ENCODE measurements at places on chromosomes 11 and 22.

DNA sequence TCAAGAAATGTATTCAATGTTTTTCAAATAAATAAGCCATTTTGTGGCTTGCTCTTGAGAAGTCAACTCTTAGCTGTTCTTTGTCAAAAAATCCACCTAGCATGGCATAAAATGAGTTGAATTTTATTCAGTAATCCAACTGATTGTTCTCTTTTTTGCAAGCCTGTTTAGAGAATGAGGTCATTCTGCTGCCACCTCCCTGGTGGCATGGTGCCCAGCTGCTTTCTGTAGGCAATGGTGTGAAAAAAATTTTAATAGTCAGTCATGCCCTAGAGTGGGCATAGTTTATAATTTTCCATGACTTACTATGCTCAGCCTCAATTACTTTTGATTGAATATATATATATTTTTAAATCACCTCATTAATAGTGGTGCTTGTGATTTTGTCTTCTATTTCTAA lies 177.2 kb downstream of the INSC start:
- no peak for DNase-seq

DNA sequence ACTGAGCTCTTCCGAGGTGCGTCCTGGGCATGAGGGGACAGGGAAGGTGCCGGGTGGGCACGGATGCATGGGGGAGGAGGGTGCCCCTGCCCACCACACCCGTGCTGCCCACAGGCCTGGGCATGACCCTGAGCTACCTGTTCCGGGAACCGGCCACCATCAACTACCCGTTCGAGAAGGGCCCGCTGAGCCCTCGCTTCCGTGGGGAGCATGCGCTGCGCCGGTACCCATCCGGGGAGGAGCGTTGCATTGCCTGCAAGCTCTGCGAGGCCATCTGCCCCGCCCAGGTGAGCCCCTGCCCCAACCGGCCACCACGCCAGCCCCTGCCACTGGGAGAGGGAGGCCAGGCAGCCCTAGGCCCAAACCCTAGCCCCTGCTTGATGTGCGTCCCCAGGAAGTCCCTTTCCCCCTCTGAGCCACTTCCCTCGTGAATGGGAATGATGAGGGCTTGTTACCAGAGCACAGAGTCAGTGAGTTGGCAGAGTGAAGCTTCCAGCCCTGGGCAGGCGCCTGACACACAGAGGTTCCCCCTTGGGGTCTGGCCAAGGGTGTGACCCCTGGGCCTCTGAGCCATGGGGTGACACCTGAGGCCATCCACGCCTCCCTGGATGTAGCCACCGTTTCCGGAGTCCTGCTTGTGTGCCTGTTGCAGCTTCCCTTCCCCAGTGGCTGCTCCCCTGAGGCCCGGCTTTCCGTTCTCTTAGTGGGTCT lies 2.7 kb downstream of the NDUFS8 start:
- DNase-seq: no peak

GRCh38 chr11:44443836-44444769 lies 121.4 kb upstream of the CD82 start:
- DNase-seq: no peak

DNA sequence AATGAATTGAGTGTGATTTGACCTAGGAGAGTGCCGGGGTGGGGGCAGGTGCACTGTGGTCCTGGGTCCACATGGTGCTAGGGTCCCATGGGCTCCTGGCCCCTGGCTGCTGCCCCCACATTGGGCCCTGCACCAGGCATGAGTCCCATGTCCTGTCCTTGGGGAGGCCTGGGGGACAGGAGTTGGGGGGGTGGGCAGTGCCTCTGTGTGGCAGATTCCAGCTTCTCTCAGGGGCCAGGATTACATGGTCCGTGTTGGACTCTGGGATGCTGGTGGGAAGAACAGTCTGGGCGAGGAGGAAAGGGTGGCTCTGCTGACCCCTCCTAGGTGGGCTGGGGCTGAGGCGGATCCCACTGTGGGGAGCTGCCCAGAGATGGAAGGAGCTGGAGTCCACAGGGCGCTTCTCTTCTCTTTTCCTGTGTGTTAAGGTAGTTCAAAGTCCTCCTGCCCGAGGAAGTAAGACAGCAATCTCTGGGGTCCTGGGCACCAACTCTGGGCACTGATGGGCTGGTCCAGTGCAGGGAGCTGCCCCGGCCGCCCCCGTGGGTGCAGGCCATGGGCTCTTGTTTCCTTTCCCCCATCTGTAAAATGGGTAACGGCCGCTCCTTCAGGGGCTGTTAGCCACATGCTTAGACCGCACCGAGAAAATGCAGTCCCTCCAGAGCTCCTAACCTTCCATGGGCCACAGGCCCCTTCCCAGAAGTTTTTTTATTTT lies 19.8 kb downstream of the KCNQ1 start:
- no peak for DNase-seq

GRCh38 chr11:117020287-117020686 lies 77.9 kb downstream of the SIK3 start:
- DNase-seq: no peak

DNA sequence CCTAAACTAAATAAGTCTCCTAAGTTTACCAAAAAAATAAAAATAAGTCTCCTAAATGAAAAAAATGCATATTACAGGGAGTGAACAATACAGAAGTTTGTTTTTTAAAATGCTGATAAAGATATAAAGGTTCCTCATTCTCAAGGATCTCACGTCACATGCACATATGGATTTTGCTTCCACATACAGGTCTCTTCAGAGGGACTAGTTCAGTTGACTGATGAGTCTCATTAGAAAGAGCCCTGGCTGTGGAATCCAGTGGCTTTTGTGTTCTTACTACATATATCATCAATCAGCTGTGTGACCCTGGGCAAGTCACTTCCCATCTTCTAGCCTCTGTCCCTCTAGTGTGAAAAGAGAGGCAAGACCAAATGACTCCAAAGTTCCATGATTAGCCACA lies 43.1 kb downstream of the MPPED2 start:
- DNase-seq: no peak

- no peak for DNase-seq
Measured at GRCh38 chr11:43200031-43200430, 111.8 kb upstream of the API5 start.

DNA sequence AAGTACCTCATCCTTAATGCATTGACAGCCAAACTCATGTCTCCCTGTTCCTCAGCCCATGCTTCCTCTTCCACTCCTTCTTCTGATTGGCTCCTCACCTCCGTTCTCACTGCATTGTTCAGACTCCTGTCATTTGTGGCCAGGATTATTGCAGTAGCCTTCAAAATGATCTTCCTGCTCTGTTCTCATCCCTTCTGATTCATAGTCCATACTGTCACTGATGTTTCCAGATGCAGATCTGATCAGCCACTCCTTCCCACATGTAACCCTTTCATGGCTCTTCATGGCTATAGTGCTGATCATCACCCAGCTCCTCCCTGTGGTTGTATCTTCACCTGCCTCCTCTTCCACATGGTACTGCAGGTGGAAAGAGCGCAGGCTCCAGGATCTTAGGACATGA lies 71.7 kb downstream of the DEPDC5 start:
- DNase-seq: no peak

GRCh38 chr11:128456566-128457268 lies 130.6 kb downstream of the ETS1 start:
- DNase-seq: no peak

DNA sequence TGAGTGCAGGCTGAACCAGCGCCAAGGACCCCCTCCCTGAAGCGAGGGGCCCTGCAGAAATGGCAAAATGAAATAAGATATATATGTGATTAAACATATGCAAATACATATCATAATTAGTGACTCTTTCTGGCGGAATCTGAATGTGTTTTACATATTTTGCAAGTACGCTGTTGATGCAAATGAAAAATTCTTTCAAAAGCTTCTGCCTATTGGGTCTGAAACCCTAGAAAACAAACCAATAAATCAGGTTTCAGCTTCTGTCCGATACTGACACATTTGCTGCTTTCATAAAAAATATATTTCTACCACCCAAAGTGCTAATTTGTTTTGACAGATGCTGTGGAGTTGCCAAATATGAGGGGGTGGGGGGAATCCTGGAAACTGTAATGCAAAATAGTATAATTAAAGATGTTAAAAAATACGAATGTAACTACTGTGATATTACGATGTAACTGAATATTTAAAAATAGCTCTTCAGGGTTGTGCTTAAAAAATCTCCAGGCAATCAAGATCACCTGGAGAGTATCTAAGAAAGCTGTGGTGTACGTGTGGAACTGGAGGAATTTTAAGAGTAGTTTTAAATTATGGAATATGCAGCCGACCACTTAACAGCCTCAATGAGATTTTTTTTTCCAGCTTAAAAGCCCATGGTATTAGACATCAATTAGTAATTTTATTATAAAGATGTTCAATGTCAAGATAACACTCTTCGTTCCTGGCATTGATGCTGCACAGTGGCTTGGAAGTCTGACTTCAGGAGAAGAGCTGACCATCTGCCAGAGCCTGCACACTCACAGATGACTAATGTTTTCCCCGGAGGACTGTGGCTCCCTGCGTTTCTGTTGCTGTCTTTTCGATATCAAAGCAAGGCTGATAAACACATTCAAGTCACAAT lies 122.2 kb upstream of the RCN1 start:
- no peak for DNase-seq

DNA sequence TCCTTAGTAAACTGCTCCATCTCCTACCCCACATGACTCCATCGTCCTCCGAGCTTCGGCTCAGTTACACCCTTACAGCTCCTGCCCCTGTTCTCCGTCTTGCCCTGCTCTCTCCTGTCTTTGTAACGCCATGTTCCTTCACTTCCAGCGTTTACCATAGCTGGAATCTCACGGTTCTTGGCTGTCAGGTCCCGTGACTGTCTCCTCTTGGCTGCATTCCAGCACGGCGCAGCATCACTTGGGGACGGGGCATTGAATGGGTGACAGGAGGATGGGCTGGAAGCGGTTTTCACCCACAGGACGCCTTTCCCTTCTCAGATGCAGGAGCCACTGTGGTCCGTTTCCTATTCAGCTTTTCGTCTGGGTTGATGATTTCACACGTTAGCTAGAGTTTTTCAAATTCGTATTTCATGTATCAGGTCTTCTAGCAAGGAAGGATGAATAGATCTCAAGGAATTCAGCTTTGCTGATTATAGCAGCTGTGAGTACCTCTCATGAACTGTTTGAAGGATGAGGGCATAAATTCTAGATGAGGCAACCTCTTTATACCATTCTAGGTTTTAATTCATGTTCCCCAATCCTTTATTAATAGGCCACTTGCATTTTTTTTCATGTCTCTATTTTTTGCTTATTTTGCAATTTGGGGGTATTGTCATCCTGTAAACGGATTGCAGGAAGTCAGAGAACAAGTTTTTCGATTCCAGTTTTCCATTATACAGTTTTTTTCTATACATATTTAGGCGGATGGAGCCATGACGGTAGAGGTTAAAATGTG lies 29.1 kb downstream of the ZBED4 start:
- DNase-seq: no peak

- no peak for DNase-seq
Measured at GRCh38 chr11:15233371-15234165, 118.8 kb downstream of the INSC start.

GRCh38 chr11:34859496-34859895 lies 56.7 kb downstream of the APIP start:
- no peak for DNase-seq

- no peak for DNase-seq
Measured at GRCh38 chr11:1557904-1558774, 13.9 kb downstream of the DUSP8 start.

GRCh38 chr22:50487290-50488005 lies 789 bp downstream of the MIOX start:
- DNase-seq: no peak

GRCh38 chr11:16028419-16028818 lies 327.9 kb downstream of the SOX6 start:
- no peak for DNase-seq

- DNase-seq: no peak
Measured at GRCh38 chr22:23773483-23774113, 949 bp downstream of the MMP11 start.

- DNase-seq: peak; percentile 99
Measured at GRCh38 chr11:62601372-62602140, at the start of gene MTA2. Gene MTA2 (minus strand): TSS chr11:62601865. CDS start chr11:62601450, 415 bp downstream.

GRCh38 chr11:27055065-27055682 lies 14.6 kb downstream of the BBOX1 start:
- DNase-seq: no peak

GRCh38 chr11:27112946-27113345 lies 72.3 kb downstream of the BBOX1 start:
- DNase-seq: no peak

- DNase-seq: no peak
Measured at GRCh38 chr11:19349340-19350025, 108.7 kb upstream of the E2F8 start.

DNA sequence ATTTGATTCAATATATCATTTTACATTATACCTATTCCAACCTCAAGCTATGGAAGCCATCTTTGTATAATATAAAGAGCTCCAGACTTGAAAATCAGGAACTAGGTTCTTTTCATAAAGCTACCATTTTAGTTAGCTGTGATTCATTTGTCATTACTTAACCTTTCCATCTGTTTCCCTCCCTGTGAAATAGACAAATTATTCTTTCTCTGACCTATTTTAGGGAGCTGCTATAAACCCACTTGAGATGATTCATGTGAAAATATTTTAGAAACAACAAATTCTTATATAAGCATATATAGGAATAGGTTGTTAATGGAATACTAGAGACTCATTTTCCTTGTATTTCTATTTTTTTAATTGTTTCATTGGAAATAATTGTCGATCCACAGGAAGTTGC lies 1012.1 kb downstream of the OPCML start:
- DNase-seq: no peak

GRCh38 chr11:117881217-117881616 lies 4.8 kb upstream of the FXYD6 start:
- no peak for DNase-seq

DNA sequence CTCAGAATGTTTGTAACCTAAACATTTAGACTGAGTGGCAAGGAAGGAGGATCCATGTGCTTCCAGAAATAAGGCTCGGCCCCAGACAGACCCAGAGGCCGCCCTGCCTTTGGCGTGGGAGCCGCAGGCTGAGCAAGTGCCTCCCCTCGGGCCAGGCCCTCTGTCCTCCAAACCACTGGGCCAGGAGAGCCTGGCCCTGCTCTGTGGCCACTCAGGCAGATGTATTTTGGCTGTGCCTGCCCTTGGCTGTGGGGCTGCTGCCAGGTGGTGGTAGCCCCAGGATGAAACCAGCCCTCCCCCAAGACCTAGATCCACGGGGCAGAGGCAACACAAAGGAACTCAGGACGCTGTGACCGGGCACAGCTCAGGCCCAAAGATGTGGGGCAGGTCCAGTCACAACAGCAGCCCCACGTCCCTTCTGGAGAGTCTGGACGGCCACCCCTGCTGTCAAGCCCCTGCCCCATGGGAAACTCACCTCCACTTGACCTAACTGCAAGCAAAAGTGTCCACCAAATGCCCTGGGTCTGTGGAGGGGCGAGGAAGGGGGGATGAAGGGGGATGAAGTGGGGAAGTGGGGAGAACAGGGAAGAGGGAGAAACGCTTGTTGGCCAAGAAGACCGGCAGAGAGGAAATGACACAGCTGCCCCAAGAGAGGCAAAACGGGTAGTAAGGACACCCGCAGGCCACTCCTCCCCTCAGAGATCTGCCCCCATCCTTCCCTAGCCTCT lies 24.0 kb downstream of the PISD start:
- no peak for DNase-seq

DNA sequence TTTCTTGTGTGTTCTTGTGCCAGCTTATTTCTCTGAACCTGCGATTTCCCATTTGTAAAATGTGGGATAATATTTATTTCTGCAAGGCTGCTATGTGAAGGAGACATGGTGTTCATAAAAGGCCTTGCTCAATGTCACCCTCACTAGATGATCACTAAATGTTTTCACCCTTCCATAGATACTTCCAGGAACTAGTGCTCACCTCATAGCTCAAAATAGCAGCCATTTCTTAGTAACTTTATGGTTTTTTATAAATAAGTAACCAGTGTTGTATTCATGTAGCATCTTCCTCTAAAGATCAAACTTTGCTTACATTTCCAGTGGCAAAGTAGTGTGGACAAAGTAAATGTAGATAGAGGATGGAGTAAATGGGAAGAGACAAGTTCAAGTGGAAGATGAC lies 23.8 kb downstream of the SYTL2 start:
- DNase-seq: no peak
